Stimulated activated effector memory CD8-positive, alpha-beta T cell treated with anti-CD3 and anti-CD28 coated beads, Interleukin-12 subunit alpha, Interleukin-12 subunit beta, amount 100 ng/mL, for 72 hours (primary cell): ENCODE measurements at places on chromosomes 5 and 9.

GRCh38 chr5:141654298-141654697, 3.1 kb upstream of the FCHSD1 start:
- no peak for DNase-seq

DNA sequence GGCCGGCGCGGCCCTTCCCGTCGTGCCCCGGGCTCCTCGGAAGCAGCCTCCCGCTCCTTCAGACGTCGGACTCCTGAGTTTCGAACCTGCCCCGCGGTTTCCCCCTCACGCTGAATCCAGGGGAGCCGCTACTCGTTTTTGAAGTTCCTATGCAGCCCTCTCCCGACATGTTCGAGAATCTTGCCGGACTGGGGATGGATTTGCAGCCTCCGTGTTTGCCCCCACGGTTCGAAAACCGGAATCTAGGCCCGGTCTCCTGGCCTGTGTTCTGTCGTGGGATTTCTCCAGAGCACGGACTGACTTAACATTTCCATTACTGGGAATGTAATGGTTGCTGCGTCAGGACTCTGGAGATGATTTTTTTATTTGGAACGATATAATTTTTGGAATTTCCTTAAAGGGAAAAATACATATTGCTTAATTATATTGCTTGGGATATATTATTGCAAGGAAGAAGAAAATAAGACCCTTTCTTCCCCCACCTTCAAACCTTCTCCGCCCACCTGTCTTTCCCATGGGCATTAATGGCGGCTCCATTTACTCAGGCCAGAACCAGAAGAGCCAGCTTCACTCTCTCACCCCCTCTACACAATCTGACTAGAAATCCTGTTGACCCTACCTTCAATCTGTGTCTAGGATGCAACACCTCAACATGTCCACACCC, 8.5 kb upstream of the MGAT1 start:
- no peak for DNase-seq

DNA sequence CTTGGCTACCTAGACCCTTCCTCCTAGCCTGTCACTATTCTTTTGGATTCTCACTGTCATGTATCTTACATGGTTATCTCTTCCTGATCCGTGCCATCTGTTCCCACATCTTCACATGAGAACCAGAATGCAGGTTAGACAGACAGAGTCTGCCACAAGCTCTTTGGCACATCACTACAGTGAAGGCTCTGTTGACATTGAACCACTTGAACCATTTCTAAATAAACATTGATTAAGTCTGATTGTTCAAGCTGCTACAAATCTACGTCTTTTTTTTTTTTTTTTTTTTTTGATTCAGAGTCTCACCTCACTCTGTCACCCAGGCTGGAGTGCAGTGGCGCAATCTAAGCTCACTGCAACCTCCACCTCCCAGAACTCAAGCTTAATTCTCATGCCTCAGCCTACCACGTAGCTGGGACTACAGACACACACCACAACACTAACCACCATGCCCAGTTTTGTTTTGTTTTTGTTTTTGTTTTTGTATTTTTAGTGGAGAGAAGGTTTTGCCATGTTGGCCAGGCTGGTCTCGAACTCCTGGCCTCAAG, 85.1 kb upstream of the LRRTM2 start:
- DNase-seq: no peak

DNA sequence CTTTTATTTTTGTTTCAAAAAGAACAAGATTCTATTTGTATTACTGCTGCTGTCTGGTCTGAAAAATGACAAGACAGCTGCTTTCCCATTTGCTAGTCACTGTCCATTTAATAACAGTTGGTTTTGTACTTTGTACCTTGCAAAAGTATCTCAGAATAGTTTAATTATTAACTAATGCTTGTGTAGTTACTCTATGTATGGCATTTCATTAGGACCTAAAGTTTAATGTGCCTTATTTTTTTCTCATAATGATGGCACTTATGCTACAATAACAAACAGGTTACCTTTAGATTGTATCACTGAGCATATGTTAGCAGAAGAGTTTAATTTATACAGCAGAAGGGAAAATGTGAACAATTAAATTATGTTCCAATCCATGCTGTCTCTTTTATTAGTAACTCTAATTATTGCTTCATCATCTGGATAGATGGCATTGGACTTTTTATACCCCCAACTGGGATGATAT, 134.2 kb downstream of the CDH10 start:
- no peak for DNase-seq

GRCh38 chr9:135228983-135229625, 141.6 kb downstream of the OLFM1 start:
- no peak for DNase-seq

- DNase-seq: no peak
These were observed 1768.9 kb upstream of the CDH9 start for GRCh38 chr5:28807195-28807729.

DNA sequence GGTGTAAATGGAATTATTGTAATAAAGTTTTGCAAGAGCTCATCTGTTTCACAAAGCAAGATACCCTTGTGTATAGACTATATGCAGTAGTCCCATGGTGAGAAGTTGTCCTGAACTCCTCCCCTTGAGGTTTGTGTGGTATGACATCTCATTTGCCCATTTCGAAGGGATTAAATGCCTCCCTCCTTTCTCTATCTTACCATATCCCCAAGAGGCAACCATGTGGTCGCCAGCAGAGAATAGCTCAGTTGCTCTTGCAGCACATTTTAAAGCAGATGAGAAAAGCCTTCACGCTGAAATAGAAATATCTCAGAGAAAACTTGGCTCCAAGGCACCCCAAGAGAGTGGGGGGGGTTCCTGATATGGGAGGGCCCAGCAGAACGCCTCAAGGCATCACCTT, 4.6 kb downstream of the SEMA6A start:
- DNase-seq: no peak

DNA sequence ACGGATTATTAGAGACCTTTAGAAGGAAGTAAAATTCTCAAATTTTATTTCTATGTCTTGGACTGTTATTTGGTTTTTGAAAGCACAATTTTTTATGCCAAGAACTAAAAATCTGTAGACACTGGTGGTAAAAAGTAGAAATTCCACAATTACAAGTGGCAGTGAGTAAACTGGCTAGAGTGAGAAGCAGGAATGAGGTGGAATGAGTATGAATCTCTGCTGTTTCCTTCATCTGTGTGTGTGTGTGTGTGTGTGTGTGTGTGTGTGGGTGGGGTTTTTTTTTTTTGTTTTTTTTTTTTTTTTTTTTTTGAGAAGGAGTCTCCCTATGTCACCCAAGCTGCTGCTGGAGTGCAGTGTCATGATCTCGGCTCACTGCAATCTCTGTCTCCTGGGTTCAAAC, 94.2 kb downstream of the TLE4 start:
- DNase-seq: no peak
